ENCODE measurements at places on chromosomes 4 and X. TPM values are rescaled to one million over a fixed set of nuclear protein-coding genes. Genes with fewer than 3 reads are reported as not detected.

The MAGEE2 gene
- 0.63 TPM for total RNA-seq

The TMPRSS11E gene
- not detected for total RNA-seq

The GABRG1 gene
- total RNA-seq = 0.06 TPM

The SPIN3 gene
- total RNA-seq = 12.9 TPM

The XKRX gene
- total RNA-seq = 2.6 TPM

DNA sequence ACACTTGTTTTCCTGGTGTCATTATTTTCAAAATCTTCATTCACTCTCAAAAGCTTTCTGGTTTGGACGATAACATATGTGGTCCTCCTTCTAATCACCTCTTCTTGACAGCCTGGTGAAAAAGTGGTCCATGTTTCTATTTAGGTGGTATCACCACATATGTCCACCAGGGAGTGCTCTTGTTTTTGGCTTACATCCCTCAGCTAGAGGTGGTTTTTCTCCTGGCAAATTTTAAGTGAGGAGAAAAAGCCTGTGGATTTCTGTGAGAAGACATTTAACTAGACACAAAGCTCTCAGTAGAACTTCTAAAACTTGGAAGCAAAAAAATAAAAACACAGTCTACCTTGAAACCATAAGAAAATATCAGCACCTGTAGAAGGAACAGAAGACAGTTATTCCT is 58.0 kb upstream of the FRMPD4 start:
- DNase-seq = no peak

GRCh38 chr4:180449395-180449956 is 1793.7 kb upstream of the TENM3 start:
- peak; percentile 25 for DNase-seq

DNA sequence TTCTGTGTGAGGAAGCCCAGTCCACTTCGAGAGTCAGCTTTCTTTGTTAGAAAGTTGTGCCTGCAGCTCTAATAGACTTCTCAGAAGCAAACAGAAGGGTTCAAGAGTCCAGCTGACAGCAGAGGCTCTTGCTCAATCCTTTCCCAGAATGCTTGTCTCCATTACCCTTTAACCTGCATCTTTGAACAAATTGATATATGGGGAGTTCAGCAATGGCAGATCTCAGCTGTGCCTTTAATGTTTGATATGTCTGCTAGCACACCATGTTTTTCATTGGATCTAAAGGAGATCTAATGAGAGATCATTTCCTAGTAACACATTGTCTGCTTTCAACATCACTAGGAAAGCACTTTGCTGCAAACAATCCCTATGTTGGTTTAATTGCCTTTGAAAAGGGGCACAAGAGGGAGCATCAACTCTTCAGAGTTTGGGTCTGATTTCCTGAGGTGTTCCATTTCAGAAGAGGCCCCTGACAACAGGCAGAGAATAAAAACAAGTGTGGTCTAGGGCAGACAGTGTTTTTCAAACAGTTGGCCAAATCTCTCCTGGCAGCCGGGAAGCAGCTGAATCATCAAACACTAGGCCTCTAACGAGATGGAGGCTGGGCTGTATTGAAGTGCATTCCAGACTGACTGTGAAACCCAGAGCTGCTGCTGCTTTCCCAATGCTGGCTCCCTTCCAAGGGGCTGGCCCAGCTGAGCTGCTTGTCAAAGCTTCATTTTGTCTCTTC is 55.5 kb downstream of the LUZP4 start:
- peak; percentile 93 for DNase-seq

DNA sequence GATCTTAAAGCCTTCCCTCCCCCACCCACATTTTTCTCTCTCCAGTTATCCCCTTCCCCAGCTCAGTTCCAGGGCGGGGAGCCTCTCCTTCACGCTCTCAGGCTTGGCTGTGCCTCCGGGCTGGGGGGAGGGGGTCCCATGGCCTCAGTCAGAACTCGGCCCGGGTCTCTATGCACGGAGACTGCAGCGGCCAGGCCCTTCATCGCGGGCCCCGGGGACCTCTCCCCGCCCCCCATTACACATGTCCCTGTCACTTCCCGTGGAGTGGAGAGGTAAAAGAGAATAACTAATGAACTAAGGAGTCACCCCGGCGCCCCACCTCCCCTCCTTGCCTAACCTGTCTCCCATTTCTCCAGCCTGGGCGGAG is 838 bp upstream of the PRICKLE3 start:
- DNase-seq = no peak

DNA sequence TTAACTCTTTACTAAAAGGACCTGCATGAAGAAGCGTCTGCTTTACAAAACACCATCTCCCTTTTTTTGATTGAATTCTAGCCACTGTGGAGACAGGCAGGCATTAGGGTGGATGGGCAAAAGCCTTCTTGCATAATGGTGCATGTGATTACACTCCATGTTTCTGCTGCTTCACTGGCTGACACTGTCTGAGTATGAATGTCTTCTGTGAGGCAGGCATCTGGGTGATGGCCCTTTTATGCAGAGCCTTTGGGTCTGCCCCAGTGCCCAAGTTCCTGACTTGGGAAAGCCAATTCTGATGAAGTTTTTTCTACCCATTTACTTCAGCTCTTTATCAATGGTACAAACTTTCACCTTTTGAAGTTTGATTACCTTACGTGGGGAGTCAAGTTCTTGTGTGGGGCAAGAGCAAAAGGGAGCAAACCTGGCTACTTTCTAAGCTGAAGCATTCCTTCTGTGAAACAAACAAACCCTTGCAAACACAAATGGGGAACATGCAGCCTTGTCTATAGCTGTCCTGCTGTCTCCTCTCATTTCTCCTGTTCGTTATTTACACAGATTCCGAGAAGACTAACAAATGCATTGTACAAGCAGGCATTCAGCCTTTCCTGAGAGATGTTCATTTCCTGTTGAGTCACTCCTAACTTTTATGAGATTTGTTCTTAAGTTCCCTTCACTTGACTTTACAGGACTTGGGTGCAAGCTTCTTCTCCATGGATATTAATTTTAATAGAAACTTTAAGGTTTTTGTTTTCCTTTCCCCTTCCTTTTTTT is 301.9 kb downstream of the TLL1 start:
- DNase-seq = no peak

GRCh38 chrX:54964766-54965497 is 29.1 kb downstream of the PFKFB1 start:
- DNase-seq = no peak

- no peak for DNase-seq
Observed at GRCh38 chr4:165563851-165564250, 185.0 kb downstream of the CPE start.

GRCh38 chr4:537436-538264 is 38.4 kb downstream of the TMEM271 start:
- DNase-seq = no peak

- no peak for DNase-seq
Observed at GRCh38 chrX:129557844-129558480, 17.9 kb downstream of the OCRL start.

- no peak for DNase-seq
Observed at GRCh38 chr4:52665592-52665991, 6.5 kb upstream of the USP46 start.

DNA sequence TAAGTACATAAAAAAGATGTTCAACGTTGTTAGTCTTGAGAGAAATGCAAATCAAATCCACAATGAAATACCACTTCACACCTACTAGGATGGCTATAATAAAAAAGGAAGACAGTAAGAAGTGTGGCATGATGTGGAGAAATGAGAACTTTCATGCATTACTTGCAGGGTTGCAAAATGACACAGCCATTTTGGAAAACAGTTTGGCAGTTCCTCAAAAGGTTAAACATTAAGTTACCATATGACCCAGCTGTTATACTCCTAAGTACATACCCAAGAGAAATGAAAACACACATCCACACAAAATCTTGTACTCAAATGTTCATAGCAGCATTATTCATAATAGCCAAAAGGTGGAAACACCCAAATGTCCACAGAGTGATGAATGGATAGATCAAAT is 25.8 kb upstream of the LIMCH1 start:
- DNase-seq = no peak

GRCh38 chrX:138745196-138745595 is 33.7 kb upstream of the FGF13 start:
- DNase-seq = peak; percentile 19

GRCh38 chr4:10664408-10664807 is 20.2 kb downstream of the CLNK start:
- no peak for DNase-seq
